Left hindlimb (tissue), 1 donor: ENCODE measurements at places on chromosomes 5 and 9.

- no peak for DNase-seq
Measured at GRCh38 chr9:85213650-85214607, 527.8 kb downstream of the AGTPBP1 start.

DNA sequence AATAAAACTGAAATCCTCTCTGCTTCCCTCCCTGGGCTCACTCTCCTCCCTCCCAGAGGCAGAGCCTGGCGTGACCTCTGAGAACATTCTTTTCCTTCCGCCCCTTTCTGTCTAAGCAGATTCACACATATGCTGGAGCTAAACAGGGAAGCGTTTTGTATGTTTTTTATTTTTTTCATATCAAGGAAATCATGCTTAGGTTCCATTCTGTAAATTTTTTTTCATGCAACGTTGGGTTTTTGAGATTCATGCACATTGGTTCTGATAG is 20.2 kb upstream of the BARHL1 start:
- DNase-seq: no peak

GRCh38 chr9:36121971-36122370 is 14.6 kb upstream of the GLIPR2 start:
- no peak for DNase-seq

DNA sequence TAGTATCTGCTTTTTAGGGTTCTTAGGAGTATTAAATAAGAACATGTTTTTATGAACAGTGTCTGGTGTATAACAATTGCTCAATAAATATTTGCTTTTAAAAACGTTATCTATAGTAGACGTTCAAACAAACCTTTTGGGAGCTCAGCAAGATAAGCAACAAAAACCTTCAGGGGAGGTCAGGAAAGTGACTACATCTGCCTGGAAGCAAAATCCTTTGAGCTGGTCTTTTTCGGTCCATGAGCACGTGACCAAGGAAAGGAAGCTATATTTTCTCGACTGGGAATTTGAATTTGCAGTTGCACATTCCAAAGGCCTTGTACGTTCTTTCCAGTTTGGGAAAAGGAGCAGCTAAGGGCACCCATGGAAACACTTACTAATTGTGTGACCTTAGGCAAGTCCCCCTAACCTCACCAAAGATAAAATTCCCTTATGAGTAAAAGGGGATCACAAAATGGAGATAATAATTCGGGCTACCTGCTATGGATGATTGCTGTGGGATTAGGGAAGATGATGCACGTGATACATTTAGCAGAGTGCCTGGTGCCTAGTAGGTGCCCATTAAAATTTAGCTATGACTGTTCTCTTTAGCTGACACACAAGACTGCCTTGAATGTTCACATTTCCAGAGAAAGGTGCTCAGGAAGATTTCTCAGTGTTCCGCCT is 45.4 kb downstream of the PTTG1 start:
- no peak for DNase-seq

DNA sequence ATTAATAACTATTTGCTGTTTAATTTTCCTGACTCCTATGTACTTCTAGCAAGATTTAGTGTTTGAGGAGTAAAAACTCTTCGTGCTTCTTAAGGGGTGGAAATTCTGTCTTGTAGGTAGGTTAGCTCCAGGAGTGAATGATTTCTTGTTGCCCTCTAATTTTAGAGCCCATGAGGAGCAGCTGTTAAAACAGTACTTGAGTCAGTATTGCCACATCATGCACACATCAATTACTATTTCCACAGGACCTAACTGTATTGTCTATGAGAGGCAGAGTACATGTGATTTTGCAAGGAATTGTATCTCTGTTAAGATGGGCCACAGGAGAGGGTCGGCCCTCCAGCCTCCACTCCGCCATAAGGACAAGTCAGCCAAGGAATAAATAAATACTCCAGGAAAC is 91.2 kb downstream of the PDZD2 start:
- no peak for DNase-seq

DNA sequence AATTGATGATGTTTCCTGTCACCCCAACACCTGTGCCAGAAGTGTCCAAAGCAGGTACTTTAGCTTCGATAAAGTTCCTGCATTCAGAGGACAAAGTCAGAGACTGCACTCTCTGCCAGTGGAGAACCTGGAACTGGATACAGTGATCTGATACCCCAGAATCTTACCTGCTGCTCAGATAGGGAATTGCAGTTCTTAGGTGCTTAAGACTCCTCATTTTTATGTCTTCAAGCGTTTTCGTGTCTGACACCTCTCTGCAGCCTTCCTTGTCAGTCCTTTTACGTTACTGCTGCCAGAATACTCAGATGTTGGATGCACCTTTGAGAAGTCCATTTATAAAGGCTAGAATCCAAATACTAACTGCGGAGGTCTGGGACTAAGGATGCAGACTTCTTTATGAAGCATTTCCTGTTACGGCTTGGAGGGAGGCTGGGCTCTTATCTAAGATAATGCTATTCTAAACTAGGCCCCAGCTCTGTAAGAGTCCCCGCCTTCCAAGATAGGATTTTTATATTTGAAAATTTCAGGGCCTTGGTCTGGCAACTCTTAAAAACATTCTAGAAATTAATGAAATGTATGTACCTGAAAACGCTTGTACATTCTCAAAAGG is 1.9 kb downstream of the ISOC1 start:
- no peak for DNase-seq

GRCh38 chr9:113769412-113769811 is 106.7 kb upstream of the ZNF618 start:
- DNase-seq: no peak

- DNase-seq: no peak
Measured at GRCh38 chr9:87898151-87898550, 15.5 kb downstream of the SPATA31E1 start.

GRCh38 chr5:163614787-163615186 is 109.4 kb downstream of the MAT2B start:
- no peak for DNase-seq

DNA sequence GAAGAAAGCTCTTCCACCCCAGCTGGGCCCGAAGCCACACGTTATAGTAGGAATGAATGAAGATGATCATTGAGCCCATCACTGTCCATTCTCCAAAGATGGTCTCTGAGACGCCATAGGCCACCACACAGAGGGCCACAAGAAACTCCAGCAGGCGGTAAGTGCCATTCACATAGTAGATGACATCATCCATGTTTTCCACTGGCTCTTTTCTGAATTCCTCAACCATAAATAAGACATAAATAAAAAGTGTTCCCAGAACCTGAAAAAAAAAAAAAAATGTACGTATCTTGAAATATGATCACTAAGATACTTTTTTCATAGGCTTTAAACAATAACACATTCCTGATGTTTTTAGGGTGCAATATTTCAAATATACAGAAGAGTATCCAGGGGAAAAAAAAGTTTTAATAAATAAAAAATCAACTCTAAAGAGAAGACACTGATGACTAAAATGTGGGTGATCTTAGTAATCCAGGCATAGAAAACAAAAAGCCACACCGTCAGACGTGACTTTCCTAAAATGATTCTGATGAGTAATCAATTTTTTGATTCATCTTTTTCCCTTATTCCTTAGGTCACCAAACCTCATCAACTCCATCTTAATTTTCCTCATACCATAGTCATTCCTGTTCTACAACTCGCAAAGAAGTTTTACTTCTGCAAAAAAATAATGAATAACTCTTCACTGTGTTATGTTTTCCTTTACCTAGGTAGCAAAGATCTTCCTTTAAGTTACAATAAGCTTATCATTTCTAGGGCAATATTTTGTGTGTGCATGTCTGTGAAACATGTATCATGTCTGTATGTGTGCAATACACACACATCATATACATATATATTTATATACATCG is 47.8 kb downstream of the RNF145 start:
- DNase-seq: no peak

GRCh38 chr5:150305557-150305956 is 2.9 kb upstream of the ARSI start:
- peak; percentile 3 for DNase-seq

- DNase-seq: no peak
Measured at GRCh38 chr9:792331-793260, 48.9 kb upstream of the DMRT1 start.

DNA sequence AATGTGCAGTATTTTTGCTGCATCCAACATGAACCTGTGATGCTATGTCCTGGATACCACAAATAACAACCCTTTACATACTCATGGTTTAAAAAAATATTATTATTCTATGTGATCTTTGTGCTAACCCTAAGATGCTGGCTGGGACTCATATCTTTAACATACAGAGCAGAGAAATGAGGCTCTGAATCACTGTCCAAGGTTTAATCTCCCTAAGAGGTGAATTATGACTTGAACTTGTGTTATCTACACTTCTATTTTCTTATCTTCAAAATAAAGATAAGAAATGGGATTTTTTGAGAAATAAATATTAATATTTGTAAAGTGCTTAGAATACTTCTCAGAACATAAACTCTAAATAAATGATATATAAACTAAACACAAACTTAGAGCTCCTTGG is 68.8 kb upstream of the GRIA1 start:
- no peak for DNase-seq

DNA sequence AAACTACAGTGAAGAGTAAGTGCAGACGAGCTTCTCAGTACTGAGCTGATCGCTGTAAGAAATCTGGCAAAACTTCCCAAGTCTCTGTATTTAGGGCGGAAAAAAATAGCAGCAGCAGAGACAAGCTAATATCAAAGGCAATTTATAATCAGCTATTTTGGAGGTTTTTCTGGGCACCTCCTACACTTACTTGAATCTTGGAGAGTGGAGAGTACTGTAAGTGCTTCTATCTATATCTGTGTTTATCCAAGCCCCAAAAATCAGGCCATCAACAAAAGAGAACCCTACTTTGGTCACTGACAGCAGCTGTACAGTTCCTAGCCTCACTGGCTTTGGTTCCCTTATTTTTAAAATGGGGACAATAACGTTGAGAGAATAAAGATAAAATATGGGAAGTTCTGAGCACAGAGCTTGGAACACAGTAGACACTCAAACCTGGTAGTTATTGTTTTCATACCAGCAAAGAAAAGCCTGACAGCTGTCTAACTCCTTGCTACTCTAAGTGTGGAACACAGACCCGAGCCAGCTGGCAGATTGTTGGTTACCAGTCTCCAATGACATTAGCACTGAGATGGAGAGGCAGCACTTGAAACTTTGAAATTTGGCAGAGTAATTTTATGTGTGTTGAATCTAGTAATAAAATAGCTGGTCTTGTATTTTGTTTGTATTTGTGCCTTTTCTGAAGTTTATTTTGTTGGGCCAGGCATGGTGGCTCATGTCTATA is 96.0 kb upstream of the SLC28A3 start:
- peak; percentile 40 for DNase-seq

GRCh38 chr9:70701163-70701562 is 286.7 kb upstream of the KLF9 start:
- no peak for DNase-seq

- no peak for DNase-seq
Measured at GRCh38 chr5:172685091-172685490, 44.0 kb downstream of the NEURL1B start.

DNA sequence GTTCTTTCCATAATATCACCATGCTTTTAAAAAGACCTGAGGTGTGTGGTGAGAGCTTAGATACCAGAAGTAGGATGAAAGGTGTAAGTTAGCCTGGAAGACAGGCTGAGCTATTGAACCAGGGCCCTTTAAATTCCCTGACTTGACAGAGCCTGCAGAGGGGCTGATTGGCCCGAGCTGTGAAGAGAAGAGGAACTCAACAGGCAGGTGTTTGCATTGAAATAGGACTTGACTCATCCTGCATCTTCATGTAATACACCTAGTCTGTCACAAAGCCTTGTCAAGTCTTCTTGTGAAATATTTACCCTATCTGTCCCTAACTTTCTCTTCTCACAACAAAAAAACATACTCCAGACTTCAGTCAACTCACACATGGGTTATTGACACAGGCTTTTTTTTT is 16.6 kb upstream of the ANP32B start:
- no peak for DNase-seq

DNA sequence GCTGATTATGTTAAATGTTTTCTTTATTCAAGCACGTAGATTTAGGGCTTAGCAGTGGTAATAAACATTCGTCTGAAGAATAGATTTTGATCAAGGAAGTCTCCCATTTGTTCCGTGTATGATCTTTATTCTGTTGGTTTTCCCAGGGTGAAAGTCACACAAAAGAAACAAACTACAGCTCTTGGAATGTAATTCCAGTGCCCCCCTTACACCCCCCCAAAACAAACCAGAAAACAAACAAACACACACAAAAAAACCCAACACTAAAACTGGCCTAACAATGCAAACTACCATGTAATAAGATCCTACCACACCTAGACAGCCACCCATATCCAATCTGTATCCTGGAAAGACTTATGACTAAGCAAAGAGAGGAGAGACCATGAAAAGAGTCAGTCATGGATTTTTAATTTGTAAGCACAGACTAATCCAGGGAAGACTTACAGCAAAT is 196.2 kb upstream of the ELL2 start:
- no peak for DNase-seq

GRCh38 chr5:139812323-139812722 is 16.7 kb downstream of the PSD2 start:
- DNase-seq: no peak

DNA sequence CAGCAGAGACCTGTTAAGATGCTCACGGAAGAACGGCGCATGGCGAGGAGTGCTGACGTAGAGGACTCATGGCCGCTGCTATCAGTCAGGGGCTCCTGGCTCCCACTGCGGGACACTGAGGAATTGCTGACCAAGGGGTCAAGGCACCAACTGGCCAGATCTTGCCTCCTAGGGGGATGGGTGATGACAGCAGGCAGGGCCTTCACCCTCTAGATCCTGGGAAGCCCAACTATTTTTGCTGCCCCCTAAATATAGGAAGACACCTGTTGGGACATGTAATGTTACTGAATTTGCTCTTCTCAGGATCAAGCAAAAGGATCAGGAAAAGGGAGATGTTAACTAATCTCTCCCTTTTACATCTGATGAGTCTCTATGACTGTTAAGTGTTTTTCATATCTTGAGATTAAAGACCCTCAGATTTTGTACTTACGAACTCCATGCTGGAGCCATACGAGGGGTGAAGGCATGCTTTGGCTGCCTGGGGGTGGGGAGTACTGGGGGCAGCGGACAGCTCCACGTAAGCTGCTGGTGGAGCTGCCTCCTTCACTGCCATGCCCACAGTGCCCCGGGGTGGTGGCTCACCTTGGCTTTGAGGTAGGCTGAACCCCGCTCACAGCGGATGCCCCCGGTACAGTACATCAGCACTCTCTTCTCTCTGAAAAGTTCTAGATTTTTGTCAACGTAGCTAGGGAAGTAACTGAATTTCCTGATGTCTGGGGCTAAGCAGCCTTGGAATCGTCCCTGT is 28.1 kb downstream of the TSTD2 start:
- DNase-seq: no peak

- DNase-seq: no peak
Measured at GRCh38 chr5:104843822-104844221, 1281.2 kb upstream of the NUDT12 start.

DNA sequence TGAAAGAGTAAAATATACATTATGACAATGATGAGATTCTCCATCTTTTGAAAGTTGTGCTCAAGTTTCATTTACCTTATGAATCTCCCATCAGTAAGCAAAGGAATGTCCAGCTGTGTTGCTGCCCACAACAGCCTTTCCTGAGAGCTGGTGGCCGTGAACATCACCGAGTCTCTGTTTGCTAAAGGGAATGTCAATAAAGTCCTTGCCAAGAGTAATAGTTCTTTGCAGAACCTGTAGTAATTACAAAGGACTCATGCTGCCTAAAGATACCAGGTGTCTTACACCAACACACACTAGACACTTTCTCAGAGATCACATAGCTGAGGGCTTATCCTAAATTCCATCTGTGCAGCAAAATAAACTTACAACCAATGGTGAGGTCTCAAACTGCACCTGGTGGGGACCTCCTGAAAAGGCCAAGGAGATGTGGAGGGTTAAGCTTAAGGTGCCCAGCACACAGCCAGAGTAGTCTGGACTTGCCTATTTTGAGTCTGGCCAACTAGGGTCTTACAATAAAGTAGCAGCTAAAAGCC is 111.1 kb upstream of the DAPK1 start:
- no peak for DNase-seq

GRCh38 chr9:36923025-36923625 is 110.9 kb downstream of the PAX5 start:
- no peak for DNase-seq
